ENCODE measurements at places on chromosomes 1 and 21.

DNA sequence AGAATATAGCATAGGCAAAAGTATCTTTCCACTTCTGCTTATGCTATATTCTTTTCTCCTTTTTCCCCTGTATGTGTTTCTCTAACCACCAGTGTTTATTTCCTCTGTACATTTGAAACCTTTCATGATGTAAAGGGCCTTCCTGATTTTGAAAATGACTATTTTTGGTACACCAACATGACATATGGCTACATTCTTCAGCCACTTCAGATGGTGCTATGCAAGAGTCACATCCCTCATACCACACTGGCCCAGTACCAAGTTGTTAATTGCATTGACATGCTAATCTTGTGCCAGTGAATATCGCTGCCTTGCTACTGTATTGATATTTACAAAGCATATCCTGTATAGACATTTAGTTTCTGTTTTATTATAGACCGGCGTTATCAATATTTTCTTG, 408.7 kb downstream of the NCAM2 start:
- no peaks in the 10 kb centered on the region for H3K27me3 ChIP-seq
- no peak overlapping the region for H3K4me3 ChIP-seq
- DNase-seq, result no peak
- no peaks in the 10 kb centered on the region for H3K36me3 ChIP-seq
- no peaks in the 10 kb centered on the region for H3K4me1 ChIP-seq
- H3K27ac ChIP-seq, result no peak overlapping the region

- no peak for DNase-seq
- H3K36me3 ChIP-seq, result no peaks in the 10 kb centered on the region
- H3K4me3 ChIP-seq, result no peak overlapping the region
These were observed 2.0 kb upstream of the ATF3 start for GRCh38 chr1:212606395-212607205.

DNA sequence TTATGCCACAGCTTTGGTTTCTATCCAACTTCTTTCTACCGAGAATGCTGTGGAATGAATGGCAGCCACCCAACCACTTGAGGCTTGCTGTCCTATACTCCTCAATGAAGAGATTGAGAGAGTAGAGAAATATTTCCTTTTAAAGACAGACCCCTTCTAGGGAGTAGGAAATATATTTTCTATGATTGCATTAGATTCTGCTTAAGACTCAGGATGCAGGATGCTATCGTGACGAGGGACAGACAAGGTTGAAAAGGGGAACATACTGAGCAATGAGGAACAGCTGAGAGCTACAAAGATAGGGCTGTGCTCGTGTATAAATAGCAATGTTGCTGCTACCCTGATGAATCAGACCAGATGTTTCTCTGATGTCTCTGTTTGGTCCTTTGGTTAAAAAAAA, 7.1 kb upstream of the RASAL2 start:
- no peaks in the 10 kb centered on the region for H3K36me3 ChIP-seq
- peaks cover 6% of the 10 kb centered on the region for H3K4me1 ChIP-seq
- H3K27ac ChIP-seq, result peak overlapping the region; percentile 66
- no peaks in the 10 kb centered on the region for H3K27me3 ChIP-seq

- H3K36me3 ChIP-seq, result no peaks in the 10 kb centered on the region
- H3K27me3 ChIP-seq, result no peaks in the 10 kb centered on the region
- no peak for DNase-seq
These were observed 143.1 kb upstream of the KCNE2 start for GRCh38 chr21:34220556-34221195.

DNA sequence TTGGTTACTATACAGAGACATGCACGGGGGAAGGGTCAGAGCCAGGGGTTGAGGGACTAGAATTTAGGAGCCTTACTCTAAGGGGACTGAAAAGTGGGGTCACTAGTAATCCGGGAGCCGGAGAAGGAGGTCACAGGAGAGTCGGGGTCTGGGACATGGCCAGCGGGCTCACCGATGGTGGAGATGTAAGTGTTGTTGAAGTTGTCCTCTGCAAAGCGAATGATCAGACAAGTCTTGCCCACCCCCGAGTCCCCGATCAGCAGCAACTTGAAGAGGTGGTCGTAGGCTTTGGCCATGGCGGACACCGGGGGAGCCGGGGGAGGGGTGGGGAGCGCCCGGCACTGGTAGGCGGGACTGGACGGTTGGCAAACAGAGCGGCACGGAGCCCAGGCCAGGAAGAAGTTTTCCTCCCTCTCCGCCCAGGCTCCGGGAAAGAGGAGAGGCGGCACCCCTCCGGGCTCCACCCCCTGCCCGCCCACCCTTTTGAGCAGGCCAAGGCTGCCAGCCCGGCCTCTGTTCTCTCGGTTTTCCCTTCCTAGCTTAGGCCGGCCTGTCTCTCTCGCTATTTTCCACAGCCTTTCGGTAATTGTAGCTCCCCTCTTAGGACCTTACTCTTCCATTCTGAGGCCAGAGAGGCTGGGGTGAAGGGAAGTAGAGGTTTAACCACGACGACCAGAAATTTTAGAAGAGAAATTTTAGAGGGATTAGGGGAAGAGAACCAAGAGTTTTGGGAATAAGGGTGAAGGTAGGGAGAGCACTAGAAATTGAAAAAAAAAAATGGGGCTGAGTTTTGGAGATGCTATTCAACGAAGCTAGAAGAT, at the start of gene RAB13:
Gene RAB13, minus strand, starts transcription at position 399 of the 821 bp plus-strand sequence. Its CDS starts 103 bp downstream, at position 296.
- H3K4me1 ChIP-seq, result peaks cover 3% of the 10 kb centered on the region
- H3K4me3 ChIP-seq, result peak within 1 kb of the TSS; percentile 54
- no peaks in the 10 kb centered on the region for H3K27me3 ChIP-seq
- DNase-seq, result peak; percentile 86

DNA sequence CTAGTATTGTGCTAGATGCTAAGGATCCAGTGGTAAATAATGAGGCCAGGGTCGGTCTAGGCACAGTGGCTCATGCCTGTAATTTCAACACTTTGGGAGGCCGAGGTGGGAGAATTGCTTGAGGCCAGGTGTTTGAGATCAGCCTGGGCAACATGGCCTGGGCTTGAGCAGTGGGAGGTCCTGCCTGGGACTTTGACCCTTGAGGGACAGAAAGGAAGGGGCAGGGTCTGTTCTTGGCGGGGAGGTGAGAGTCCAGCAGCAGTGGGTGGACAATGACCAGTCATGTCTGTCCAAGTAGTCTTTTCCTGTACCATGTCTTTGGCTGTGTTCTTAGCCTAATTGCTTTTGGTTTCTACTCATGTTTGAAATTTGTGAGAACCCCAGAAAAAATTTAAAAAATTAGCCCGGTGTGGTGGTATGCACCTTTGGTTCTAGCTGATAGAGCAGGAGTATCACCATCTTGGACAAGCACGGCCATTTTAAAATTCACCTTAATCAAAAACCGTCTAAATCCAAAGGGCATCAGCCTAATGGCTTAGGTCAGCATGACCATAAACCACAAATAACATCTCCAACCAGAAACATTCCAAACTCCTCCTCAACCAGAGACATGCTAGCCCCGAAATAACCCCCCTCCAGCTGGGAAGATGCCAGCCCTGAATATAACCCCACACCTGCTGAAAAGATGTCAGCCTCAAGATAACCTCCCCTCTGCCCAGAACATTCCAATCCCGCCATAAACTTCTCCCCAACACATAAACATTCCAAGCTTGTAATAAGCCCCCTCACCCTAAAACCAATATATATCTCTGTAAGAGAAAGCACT, 6.8 kb upstream of the AK2 start:
- H3K36me3 ChIP-seq, result no peaks in the 10 kb centered on the region
- no peak for DNase-seq
- H3K4me3 ChIP-seq, result no peak overlapping the region
- H3K4me1 ChIP-seq, result peaks cover 2% of the 10 kb centered on the region
- H3K27me3 ChIP-seq, result no peaks in the 10 kb centered on the region

DNA sequence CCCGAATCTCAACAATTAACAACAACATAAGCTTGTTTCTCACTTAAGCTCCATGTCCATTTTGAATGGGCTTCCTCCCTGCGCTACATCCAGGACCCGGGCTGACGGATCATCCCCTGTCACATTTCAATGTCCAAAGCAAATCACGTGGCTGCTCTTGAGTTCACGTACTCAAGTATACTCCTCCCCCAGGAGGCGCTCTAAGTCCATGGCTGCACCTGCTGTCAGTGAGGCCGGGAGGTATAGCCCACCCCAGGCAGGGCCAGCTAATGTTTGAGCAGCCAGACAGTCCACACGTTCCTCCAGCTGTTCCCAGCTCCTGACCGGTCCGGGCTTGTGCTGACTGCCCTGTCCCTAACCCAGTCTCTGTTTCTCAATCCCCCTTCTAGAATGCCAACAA, 220.8 kb downstream of the SLC35F3 start:
- no peak overlapping the region for H3K27ac ChIP-seq
- no peaks in the 10 kb centered on the region for H3K27me3 ChIP-seq
- no peaks in the 10 kb centered on the region for H3K36me3 ChIP-seq

GRCh38 chr1:186865253-186865652, 36.5 kb downstream of the PLA2G4A start:
- no peaks in the 10 kb centered on the region for H3K4me1 ChIP-seq
- H3K27ac ChIP-seq, result no peak overlapping the region
- no peak for DNase-seq
- H3K36me3 ChIP-seq, result no peaks in the 10 kb centered on the region

- no peaks in the 10 kb centered on the region for H3K36me3 ChIP-seq
- no peaks in the 10 kb centered on the region for H3K27me3 ChIP-seq
- no peak overlapping the region for H3K4me3 ChIP-seq
These were observed 151.2 kb downstream of the PIGK start for GRCh38 chr1:77068013-77068412.

- H3K4me3 ChIP-seq, result no peak overlapping the region
- H3K27me3 ChIP-seq, result no peaks in the 10 kb centered on the region
- H3K4me1 ChIP-seq, result no peaks in the 10 kb centered on the region
- H3K27ac ChIP-seq, result no peak overlapping the region
These were observed 188.4 kb downstream of the BACH1 start for GRCh38 chr21:29487154-29487553.

- H3K4me1 ChIP-seq, result no peaks in the 10 kb centered on the region
- no peak overlapping the region for H3K27ac ChIP-seq
- H3K36me3 ChIP-seq, result no peaks in the 10 kb centered on the region
- no peak overlapping the region for H3K4me3 ChIP-seq
These were observed 48.4 kb downstream of the FAAP20 start for GRCh38 chr1:2145946-2146835.

DNA sequence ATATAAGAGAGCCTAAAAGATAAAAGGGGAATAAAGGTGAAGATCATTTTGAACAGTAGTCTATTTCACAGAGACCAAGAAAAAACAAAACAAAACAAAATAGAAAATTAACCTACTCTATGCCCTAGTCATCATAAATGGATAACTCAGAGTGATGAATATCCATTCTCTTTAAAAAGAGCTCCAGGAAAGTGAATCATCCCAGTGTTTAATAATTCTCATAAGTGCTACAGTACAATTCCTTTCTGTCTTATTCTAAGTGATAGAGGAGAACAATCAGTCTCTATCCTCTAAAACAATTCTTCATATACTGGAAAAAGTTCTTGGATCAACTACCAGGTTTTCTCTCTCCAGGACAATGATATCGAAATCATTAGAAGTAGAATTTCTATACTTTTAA, 45.8 kb downstream of the GDAP2 start:
- no peak overlapping the region for H3K27ac ChIP-seq
- H3K4me1 ChIP-seq, result no peaks in the 10 kb centered on the region
- DNase-seq, result no peak
- peaks cover 7% of the 10 kb centered on the region for H3K36me3 ChIP-seq

- no peak overlapping the region for H3K4me3 ChIP-seq
- no peaks in the 10 kb centered on the region for H3K36me3 ChIP-seq
- H3K27me3 ChIP-seq, result no peaks in the 10 kb centered on the region
These were observed 57.0 kb downstream of the DISC1 start for GRCh38 chr1:231683439-231684165.

DNA sequence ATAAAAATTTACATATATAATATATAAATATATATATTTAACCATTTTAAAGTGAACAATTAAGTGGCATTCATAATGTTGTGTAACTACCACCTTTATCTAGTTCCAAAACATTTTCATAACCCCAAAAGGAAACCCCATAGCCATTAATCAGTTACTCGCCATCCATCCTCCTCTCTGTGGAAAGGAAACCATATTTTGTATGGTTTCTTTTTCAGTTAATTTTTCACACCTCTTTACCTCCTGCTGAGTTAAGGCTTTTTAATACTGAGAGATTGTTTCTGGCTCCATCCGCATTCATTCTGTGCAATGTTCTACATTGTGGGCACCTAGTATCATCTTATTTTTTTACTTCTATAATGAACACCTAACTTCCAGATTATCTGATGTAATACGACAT, 512.1 kb downstream of the LMO4 start:
- no peak overlapping the region for H3K4me3 ChIP-seq
- H3K27me3 ChIP-seq, result no peaks in the 10 kb centered on the region
- H3K4me1 ChIP-seq, result no peaks in the 10 kb centered on the region
- H3K27ac ChIP-seq, result no peak overlapping the region
- H3K36me3 ChIP-seq, result no peaks in the 10 kb centered on the region
- DNase-seq, result no peak

- no peak for DNase-seq
- no peak overlapping the region for H3K4me3 ChIP-seq
- no peaks in the 10 kb centered on the region for H3K27me3 ChIP-seq
- no peaks in the 10 kb centered on the region for H3K36me3 ChIP-seq
- no peak overlapping the region for H3K27ac ChIP-seq
These were observed 36.0 kb downstream of the TRAPPC10 start for GRCh38 chr21:44047996-44048560.

DNA sequence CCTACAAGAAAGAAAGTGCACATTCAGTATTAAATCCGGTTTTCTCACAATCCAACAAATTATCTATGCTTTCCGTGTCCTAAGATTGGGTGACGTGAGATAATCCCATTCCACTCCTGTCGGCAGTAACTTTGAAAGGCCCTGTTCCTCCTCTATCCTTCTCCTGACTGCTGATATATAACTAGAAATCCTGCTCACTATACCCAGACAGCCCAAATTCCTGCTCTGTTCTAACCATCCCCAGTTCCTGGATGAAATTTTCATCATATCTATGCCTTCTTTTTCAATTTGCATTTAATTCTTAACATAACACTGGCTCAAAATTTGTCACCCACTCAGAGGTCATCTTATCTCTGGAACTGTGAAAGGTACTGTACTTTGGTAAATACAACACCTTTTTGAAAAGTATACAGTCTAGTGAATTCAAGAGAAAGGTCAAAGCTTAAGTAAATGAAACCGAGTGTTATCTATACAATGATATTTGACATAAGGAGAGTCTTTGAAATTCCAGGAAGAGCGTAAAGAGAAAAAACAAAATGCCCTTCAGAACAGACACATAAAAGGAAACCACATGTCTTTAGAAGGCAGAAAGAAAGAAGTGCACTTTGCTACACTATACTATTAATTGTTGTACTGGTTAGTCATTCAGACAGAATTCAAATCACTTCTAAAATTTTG, 200.5 kb upstream of the NEGR1 start:
- no peaks in the 10 kb centered on the region for H3K4me1 ChIP-seq
- no peaks in the 10 kb centered on the region for H3K36me3 ChIP-seq
- no peak for DNase-seq
- no peak overlapping the region for H3K27ac ChIP-seq
- no peaks in the 10 kb centered on the region for H3K27me3 ChIP-seq
- no peak overlapping the region for H3K4me3 ChIP-seq

DNA sequence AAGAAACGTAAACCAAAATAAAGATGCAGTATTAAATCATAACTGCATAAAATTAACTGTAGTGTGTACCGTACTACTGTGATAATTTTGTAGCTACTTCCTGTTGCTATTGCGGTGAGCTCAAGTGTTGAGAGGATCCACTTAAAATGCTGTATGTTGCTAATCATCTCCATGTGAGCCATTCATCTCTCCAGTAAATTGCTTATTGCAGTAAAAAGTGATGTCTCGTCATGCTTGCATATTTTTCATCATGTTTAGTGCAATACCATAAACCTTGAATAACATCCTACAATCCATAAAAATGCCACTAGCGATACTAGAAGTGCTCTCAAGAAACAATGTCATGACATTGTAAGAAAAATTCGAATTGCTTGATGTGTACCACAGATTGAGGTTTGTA, 66.3 kb downstream of the RAVER2 start:
- no peak overlapping the region for H3K27ac ChIP-seq
- no peaks in the 10 kb centered on the region for H3K27me3 ChIP-seq
- H3K4me1 ChIP-seq, result no peaks in the 10 kb centered on the region
